Activated CD4-positive, alpha-beta memory T cell treated with anti-CD3 and anti-CD28 coated beads for 36 hours (primary cell): ENCODE measurements at places on chromosomes 4 and X.
A peak's percentile ranks its signal among the peaks of the same experiment; 100 is the strongest.

DNA sequence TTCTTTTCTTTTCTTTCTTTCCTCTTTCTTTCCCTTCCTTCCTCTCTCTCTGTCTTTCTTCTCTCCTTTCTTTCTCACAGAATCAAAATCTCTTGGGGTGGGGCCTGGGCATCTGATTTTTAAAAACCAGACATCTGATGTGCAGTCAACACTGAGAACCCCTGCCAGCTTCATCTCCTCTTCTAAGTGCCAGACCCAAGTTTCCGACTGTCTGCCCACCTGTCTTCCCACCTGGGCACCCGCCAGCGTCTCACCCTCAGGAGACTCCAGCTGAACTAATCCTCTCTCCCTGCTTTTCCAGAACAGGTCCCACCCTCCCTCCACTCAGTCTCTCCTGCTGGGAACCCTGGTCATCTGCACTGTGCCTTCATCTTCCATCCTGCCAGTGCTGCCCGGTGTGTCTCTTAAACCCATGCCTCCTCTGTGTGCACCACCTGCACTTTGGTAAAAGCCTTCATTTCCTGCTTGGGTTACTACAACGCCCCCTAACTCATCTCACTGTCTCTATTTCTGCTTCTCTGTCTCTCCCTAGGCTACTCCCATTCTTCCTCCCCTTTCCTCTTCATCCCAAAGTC lies 2.8 kb downstream of the SOD3 start:
- DNase-seq, result no peak

DNA sequence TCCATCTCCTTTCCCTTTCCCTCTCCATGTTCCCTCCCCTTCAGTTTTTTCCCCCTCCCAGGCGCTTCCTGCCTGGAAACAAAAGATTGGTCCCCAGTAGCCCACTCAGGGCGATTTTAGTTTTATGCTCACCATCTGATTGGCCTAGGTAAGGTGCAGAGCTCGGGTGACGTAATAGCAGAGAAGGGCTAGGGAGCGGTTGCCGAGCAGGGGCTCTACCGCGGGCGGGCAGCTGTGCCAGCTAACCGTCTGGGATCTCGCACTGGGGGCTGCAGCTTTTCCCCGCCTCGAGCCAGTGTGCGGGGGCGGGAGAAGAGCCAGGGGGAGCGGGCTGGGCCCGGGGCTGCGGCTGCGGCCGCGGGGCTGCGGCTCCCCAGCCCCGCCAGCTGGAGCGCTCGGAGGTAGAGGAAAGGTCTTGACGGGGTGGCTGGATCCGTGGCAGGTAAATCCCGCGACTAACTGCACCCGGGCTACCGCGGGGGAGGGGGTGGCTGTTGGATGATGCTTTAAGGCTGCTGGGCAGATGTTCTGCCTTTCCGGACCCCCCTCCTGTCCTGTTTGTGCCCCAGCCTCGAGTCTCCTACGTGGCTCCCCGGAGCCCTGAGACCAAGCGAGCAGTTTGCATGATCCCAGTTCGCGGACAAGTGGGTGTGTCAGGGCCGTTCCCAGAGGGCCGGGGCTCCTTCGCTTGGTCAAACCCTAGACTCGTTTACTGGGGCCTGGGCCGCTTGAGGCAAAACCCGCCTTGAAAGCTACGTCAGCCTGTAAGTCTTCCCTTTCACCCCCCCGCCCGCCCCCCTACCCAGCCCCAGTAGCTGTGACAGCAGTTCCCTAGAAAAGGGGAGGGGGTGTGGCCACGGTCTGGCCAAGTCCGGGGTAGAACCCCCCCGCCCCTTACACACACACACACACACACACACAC lies at the start of gene PAK3:
Gene PAK3 (plus strand): TSS at position 218 of the 922 bp plus-strand sequence. CDS start 26,913 bp downstream, outside the sequence.
- peak; percentile 38 for DNase-seq

DNA sequence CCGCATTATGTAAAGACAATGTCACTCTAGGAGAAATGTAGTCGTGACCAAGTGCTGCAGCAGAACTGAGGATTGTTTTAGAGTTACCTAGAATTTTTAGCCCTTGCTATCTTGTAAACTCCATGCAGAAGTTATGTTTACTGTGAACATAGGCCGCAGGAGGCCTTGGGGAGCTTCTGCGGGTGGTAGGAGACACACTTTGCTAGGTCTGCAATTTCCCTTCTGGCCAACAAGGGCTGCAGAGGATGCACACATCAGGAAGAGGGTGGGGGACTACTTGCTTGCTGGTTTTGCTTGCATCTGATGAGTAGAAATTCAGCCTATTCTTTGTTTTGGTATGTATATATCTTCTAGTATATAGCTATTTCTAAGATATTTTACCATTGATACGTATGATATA lies 23.1 kb downstream of the BANK1 start:
- DNase-seq, result no peak

- DNase-seq, result no peak
These were observed 313.0 kb downstream of the AFF2 start for GRCh38 chrX:148813422-148813821.

DNA sequence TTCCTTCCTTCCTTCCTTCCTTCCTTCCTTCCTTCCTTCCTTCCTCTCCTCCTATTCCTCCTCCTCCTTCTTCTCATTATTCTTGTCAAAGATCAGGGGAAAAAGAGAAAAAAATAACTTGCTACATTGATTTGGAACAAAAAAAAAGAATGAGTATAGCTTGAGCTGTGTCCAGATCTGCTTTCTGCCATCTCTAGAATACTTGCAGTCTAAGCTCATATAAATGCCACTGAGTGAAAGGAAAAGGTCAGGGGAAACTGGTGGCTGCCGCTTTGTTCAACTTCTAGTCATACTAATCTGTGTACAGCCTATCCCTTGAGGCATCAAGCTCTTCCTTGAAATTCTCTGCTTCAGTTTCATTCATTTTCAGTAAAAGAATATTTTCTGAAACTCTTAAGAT lies 28.3 kb upstream of the EPHA5 start:
- no peak for DNase-seq

DNA sequence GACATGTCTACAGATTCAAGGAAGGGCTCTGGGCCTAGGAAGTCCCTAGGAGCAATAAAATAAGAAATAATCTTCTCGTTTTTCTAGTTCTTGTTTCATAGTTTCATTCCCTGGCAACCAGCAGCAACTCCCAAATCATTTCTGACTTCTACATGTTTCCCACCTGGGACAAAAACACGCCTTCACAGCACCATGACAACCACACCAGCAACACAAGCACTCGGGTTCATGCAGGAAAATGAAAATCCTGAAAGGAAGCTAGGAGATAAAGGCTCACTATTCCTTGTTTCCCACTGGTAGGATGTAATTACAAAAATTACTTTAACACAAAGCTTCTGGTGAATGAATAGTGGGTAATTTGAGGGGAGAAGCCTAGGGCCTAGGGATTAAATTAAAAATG lies 158.9 kb downstream of the ADAMTS3 start:
- no peak for DNase-seq

DNA sequence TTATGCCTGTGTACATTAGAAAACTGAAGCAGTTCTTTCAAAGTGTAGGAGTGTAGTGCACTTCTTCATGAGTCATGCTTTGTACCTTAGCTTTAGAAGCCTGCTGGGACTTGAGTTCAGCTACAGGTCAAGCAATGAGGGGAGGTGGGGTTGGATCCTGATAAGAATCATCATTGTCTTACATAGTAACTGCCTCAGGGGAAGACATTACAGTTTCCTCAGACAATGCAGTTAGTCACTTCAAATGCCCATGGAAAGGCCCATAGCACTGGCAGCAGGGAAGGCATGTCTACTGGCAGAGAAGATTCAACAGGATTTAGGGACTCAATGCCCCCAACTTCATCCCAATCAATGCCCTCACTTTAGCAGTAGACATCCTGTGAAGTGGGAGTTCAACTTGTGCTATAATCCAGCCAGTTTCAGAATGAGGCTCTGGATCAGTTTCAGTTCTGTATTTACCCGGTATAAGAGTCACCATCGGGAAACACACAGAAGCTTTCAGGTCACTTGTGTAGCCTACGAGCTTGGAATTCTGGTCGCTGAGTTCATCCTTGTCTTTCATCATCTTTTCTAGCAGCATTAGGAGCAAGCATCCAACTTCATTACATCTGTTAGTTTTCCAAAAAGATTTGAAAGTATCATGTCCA lies 1216.5 kb downstream of the RAPGEF2 start:
- DNase-seq, result no peak
